ENCODE measurements at places on chromosomes 5 and 9. TPM values are rescaled to one million over a fixed set of nuclear protein-coding genes. Genes with fewer than 3 reads are reported as not detected.

WDR70 gene
- total RNA-seq: 31.1 TPM

LAMC3 gene
- 3.7 TPM for total RNA-seq

REEP2 gene
- total RNA-seq: 123 TPM

CD74 gene
- 18.7 TPM for total RNA-seq

CDH9 gene
- 57.4 TPM for total RNA-seq

TTC1 gene
- 60.7 TPM for total RNA-seq

PCDHGA11 gene
- total RNA-seq: 18.9 TPM

SPINK7 gene
- not detected for total RNA-seq

PRDM9 gene
- total RNA-seq: not detected

GAPVD1 gene
- 79.8 TPM for total RNA-seq

SYK gene
- total RNA-seq: 4.2 TPM

FBLL1 gene
- total RNA-seq: 53.7 TPM

FABP6 gene
- 14.8 TPM for total RNA-seq

F12 gene
- total RNA-seq: 7.4 TPM

NEUROG1 gene
- not detected for total RNA-seq

PDE6A gene
- total RNA-seq: not detected

SLC36A2 gene
- not detected for total RNA-seq

PCA3 gene
- total RNA-seq: 1.4 TPM

SPACA9 gene
- 5.1 TPM for total RNA-seq

CTNNA1 gene
- total RNA-seq: 172 TPM

IFNA2 gene
- total RNA-seq: not detected

SPAG8 gene
- 8.3 TPM for total RNA-seq

ADAMTSL2 gene
- 6.0 TPM for total RNA-seq

ARL10 gene
- total RNA-seq: 39.7 TPM

GPR21 gene
- 14.3 TPM for total RNA-seq

CRB2 gene
- 17.1 TPM for total RNA-seq

PRRT1B gene
- not detected for total RNA-seq

GPR151 gene
- 0.46 TPM for total RNA-seq

FBN2 gene
- total RNA-seq: 9.0 TPM

PLEKHG4B gene
- 4.2 TPM for total RNA-seq

KCTD16 gene
- 51.0 TPM for total RNA-seq

DMRT3 gene
- total RNA-seq: not detected

PFN3 gene
- total RNA-seq: not detected

FPGS gene
- 17.3 TPM for total RNA-seq

ENTREP1 gene
- 7.8 TPM for total RNA-seq

YTHDC2 gene
- 42.0 TPM for total RNA-seq

DENND1A gene
- total RNA-seq: 21.2 TPM

ITGA2 gene
- 4.4 TPM for total RNA-seq

HAVCR2 gene
- total RNA-seq: 11.1 TPM
